ENCODE measurements at places on chromosomes 2 and 18. TPM values are rescaled to one million over a fixed set of nuclear protein-coding genes. Genes with fewer than 3 reads are reported as not detected.

Gene AFF3
- total RNA-seq = not detected

Gene TAF1B
- total RNA-seq = 14.3 TPM

Gene STEAP3
- total RNA-seq = 34.9 TPM

Gene LYG1
- 0.23 TPM for total RNA-seq

Gene FAM228A
- total RNA-seq = not detected

Gene VRK2
- total RNA-seq = 19.6 TPM

Gene RELCH
- total RNA-seq = 6.4 TPM

Gene LRP1B
- total RNA-seq = under 0.01 TPM

Gene GYPC
- total RNA-seq = 6.5 TPM

Gene RAB27B
- 5.5 TPM for total RNA-seq

Gene FOXI3
- not detected for total RNA-seq

Gene SKOR2
- total RNA-seq = not detected

Gene TM4SF20
- not detected for total RNA-seq

Gene FBXO48
- total RNA-seq = 0.72 TPM

Gene CD8B2
- not detected for total RNA-seq

Gene SPATS2L
- 61.2 TPM for total RNA-seq

Gene SIX2
- not detected for total RNA-seq

Gene RMDN2
- total RNA-seq = 1.7 TPM

Gene CHST10
- 5.6 TPM for total RNA-seq

Gene MEP1B
- not detected for total RNA-seq

Gene PAX3
- not detected for total RNA-seq

Gene AQP12A
- total RNA-seq = not detected

Gene ATP6V1B1
- not detected for total RNA-seq

Gene CROCC2
- total RNA-seq = not detected

Gene DLGAP1
- total RNA-seq = not detected

Gene ZNF804A
- total RNA-seq = 0.11 TPM

Gene SLC5A7
- not detected for total RNA-seq

Gene MYO7B
- not detected for total RNA-seq

Measured in hair follicular keratinocyte (primary cell).